ENCODE measurements at places on chromosomes 5 and 9.

- DNase-seq: no peak
Measured at GRCh38 chr9:129464972-129465833, 155.7 kb downstream of the C9orf50 start.

DNA sequence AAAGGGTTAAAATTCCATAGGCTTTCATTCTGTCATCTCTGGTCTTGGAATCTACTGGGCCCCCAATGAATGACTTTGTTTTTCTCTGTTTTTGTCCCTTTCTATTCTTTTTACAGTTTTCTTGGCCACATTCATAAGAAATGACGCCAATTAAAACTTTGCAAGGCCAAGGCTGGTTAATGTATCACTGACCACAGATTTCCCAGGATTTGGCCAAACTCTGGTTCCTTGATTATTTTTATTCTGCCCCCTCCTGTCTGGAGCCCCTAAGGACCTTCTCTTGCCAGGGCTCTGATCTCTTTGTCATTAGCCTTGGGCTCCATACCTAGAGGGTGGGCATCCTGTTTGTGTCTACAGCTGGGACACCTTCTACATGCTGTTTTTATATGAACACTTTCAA, 388.9 kb upstream of the PAPPA start:
- DNase-seq: no peak

GRCh38 chr9:133377721-133378216, 1.6 kb downstream of the STKLD1 start:
- no peak for DNase-seq

GRCh38 chr5:55582256-55582655, 47.5 kb upstream of the PLPP1 start:
- DNase-seq: no peak

DNA sequence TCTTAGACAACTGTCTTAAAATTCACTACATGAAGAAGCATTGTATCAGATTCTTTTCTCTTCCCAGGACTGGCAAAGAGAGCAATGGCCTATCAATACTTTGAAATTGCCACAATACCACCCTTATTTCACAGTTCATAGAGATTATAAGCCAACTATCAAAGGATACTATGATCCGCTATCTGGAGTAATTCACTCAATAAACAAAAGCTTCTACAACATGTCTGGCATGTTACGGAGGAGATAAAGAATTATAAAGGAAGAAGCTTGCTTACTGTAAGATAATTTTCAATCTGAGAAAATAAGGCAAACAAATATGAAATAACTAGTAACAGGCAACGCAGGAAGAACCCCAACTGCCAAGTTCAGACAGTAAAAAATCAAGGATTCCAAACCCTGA, 114.8 kb downstream of the GNAQ start:
- DNase-seq: no peak

- no peak for DNase-seq
Measured at GRCh38 chr5:131214609-131215227, 44.0 kb downstream of the LYRM7 start.

DNA sequence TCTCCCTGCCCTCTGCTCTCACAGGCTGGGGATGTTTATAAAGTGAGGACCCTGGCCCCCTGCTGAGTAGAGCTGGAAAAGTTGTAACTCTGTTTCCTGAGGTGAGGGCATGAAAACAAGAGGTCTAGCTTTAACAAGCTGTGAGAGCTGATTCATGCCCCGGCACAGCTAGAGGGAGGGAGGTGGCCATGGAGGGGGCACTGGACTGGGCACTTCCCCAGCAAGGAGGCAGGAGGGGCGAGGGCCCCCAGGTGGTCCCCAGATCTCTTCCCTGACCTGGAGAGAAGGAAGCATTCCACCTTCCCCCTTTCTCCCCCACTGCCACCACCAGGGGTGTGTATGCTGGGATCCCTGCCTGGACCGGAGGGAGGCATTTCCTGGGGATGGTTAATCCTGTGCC, at the start of gene MSMP:
TSS of gene MSMP (minus strand) at position 13 of the 400 bp plus-strand sequence. CDS start 147 bp downstream, outside the sequence.
- no peak for DNase-seq

GRCh38 chr5:1881098-1881572, 1.6 kb downstream of the IRX4 start:
- no peak for DNase-seq

GRCh38 chr9:91775011-91775707, 174.9 kb downstream of the ROR2 start:
- peak; percentile 68 for DNase-seq

- DNase-seq: no peak
Measured at GRCh38 chr9:120737416-120738165, 23.3 kb upstream of the MEGF9 start.

DNA sequence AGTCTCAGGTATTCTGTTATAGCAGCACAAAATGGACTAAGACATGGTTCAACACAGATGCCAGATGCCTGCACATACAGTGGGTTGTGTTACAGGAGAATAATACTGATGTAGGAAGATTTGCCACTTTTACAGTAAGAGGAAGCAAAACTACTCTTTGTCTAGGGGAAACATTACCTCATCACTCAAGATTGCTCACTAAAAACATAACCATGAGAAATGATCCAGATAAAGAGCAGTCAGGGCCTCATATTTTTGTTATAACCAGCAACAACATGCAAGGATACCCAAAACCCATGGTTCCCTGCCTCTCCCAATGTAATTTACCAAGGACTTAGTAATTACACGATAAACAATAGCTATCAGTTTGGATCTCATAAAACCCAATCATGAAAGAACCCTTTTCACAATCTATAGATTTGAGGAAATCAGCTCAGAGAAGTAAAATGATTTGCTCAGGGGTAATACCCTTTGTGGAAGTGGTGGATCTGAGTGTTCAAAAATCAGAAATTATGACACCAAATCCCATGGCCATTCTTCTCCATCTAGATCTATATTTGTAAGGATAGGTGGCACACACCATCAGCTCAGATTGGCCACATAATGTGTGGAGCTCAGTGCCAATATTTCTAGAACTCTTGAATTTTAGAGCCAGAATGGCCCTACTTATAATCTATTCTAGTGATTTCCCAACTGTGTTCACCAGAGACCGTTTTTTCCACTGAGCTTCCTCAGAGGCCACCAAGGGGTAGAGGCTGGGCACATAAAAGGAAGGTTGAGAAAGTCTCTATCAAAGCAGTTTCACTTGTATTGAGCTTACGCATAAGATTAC, 27.8 kb downstream of the DPYSL3 start:
- DNase-seq: no peak

DNA sequence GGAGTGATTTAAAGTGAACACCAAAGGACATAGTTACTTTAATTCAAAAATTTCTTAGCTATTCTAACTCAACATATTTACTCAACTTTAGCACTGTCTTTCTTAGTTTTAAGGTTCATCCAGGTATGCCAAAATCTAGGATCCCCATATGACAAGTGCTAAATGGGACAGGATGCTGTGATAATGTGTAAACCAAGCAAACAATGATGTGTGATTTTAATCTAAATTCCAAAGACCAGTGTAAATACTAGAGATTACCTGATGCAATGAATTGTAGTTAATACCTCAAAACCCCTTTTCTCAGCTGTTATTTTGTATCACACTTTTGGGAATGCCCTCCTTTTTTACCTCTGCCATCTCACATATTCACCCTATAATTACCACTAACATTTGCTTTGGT, 26.8 kb upstream of the ISOC1 start:
- DNase-seq: no peak

DNA sequence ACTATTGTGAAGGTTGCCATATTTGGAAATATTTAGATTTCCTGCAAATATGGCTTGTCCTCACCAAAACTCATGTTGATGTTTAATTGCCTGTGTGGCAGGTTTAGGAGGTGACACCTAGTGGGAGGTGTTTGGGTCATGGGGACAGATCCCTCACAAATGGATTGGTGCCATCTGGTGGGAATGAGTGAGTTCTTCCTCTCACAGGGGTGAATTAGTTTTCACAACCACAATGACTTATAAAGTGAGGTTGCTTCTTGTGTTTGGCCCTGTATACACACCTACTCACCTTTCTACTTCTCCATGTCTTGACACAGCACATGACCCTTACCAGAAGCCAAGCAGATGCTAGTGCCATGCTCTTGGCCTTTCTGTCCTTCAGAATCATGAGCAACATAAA, 41.1 kb downstream of the ISOC1 start:
- peak; percentile 9 for DNase-seq

DNA sequence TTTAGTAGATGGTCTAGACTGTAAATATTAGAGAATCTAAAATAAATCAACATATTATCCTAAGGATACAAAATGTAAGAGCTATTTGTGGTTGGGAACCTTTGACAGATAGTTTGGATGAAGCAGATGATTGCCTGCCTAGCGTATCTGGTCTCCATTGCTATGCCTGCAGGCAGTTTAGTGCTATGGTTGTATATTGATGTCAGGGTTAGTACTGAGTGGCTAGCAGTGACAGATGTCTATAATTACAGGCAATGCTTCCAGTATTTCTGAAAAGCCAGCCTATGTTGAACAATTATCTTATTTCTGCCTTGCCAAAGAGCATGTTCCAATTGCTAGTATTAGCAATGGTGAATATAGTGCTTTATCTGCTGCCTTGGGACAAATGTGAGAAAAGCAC, 151.3 kb upstream of the TLX3 start:
- no peak for DNase-seq

DNA sequence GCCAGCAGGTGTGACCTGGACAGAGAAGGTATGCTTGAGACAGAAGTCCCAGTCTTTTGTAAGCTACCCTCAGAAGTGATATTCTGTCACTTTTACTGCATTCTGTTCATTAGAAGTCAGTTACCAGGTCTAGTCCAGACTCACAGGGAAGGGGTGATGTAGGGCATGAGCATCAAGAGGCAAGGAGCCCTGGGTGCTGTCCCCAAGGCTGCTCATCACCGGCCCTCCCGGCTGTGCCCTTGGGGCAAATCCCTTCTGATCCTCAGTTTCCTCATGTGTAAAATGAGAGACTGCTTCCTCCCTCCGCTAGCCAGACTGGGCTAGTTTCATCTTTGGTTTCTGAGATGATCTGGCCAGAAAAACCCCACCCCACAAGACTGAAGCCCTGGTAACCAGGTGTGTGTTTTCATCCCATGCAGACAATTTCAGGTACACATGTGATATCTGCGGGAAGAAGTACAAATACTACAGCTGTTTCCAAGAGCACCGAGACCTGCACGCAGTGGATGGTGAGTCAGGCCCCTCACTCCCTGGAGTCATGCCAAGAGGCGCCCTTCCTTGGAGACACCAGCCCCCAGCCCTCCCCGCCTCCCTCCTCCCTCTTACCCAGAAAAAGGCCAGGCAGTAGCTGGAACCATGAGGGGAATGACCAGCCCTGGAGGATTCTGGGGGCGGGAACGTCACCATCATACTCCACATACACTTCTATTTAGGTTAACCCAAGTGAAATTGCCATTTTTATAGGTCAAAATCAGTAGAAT, 71.0 kb downstream of the AMBP start:
- DNase-seq: no peak

- peak; percentile 18 for DNase-seq
Measured at GRCh38 chr5:135543001-135543484, 7.3 kb upstream of the NEUROG1 start.

- peak; percentile 82 for DNase-seq
Measured at GRCh38 chr5:91332267-91333045, 50.7 kb downstream of the ARRDC3 start.

- DNase-seq: no peak
Measured at GRCh38 chr9:8494571-8494970, 695.0 kb upstream of the DMAC1 start.

DNA sequence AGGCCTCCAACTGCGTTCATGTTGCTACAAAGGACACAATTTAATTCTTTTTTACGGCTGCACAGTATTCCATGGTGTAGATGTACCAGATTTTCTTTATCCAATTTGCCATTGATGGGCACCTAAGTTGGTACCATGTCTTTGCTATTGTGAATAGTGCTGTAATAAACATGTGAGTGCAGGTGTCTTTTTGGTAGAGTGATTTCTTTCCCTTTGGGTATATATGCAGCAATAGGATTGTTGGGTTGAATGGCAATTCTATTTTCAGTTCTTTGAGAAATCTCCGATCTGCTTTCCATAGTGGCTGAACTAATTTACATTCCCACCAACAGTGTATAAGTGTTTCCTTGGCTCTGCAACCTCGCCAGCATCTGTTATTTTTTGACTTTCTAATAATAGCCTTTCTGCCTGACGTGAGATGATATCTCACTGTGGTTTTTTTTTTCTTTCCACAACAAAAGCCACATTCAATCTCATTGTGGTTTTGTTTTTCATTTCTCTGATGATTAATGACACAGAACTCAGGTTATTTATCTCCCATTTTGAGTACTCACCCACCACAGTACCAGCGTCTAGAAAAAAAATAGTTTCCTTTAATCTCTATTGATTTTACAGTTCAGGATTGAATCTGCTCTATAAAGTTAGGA, 21.9 kb downstream of the ARRDC3 start:
- peak; percentile 90 for DNase-seq

GRCh38 chr5:79074641-79075040, 5.1 kb downstream of the BHMT2 start:
- no peak for DNase-seq

GRCh38 chr5:143258559-143259253, 144.8 kb downstream of the NR3C1 start:
- no peak for DNase-seq

DNA sequence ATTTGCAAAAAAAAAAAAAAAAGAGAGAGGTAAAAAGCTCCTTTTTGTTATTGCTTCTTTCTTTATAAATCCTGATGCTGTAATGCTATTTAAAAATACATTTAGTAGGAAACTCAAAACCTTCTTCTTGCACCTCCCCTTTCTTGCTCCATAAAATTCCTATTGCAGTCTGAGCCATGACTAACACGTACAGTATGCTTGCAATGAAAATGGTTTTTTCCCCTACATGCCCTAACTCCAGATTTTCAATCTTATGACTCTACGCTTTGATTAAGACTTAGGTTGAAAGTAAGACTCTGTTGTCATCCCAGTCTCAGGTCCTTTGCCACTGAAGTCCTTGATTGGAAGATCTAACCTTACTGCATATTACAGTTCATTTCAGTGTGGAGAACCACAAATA, 23.9 kb downstream of the FGF10 start:
- DNase-seq: no peak

DNA sequence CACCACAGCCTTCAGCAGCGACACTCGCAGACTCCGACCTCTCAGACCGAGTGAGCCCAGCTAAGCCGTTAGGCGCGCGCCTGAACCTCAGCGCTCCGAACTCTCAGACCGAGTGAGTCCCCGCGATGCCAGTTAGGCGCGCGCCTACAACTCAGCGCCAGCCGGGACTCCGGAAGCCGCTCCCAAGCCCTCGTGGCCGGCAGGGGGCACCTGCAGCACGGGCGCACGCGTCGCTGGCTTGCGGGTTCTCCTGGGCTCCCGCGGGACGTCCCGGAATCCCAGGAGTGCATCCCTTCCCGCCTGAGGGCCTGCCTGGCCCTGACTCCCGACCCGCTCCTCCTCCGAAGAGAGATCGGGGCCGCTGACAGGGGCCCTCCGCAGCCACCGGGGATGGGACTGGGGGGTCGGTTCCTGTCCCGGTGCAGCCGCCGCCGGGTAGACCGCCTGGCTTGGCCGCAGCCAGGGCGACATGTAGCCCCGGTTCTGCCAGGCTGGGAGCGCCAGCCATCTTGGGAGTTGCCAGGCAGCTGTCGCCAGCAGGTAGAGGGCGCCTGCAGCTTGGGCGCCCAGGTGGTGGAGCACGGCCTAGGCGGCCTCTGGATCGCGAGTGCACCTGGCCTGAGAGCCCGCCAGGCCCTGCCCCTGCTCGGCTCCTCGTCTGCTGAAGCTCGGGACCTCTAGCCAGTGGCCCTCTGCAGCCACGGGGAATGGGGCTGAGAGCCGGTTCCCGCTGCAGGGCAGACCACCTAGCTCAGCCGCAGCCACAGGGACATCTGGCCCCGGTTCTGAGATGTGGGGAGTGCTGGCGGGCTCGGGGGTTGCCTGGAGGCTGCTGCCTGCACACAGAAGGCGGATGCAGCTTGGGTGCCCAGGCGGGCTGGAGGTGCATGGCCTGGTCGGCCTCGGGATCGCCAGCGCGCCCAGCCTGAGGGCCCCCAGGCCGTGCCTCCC, at the start of gene ANKRD18A:
TSS of gene ANKRD18A (minus strand) at position 114 of the 951 bp plus-strand sequence. CDS start 311 bp downstream, outside the sequence.
- peak; percentile 93 for DNase-seq

All from MM.1S (cell line).